Regular cardiac myocyte (primary cell): ENCODE measurements at places on chromosomes 7 and 10. TPM values are rescaled to one million over a fixed set of nuclear protein-coding genes. Genes with fewer than 3 reads are reported as not detected.

The ZNF853 gene
- 0.19 and 0.28 TPM in 2 replicates for total RNA-seq

The FBXL15 gene
- total RNA-seq: 7.5 and 9.0 TPM in 2 replicates

The TSPAN12 gene
- 4.2 and 5.9 TPM in 2 replicates for total RNA-seq

The CTTNBP2 gene
- total RNA-seq: 0.28 and 0.58 TPM in 2 replicates
